ENCODE measurements at places on chromosomes 6 and 20.

GRCh38 chr6:16956361-16956760 lies 145.5 kb upstream of the STMND1 start:
- DNase-seq, result no peak

GRCh38 chr6:111580401-111580800 lies 25.3 kb downstream of the TRAF3IP2 start:
- DNase-seq, result no peak

DNA sequence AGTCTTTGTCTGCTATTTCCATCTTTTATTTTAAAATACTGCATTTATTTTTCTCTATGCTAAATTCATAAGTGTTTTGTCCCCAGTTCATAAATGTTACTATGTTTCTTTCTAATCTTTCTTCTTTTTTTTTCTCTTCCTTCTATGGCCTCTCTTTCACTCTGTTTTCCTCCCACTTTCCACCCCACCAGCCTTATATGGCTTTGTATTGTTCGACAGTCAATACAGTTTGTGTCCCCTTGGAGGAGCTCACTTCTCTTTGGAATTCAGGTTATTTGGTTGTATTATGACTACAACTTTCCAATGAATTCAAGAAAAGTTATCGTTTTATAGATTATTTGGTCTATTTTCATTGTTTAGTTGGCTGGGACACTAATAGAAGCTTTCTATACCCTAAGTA lies 393.5 kb downstream of the NKAIN2 start:
- DNase-seq, result no peak

- DNase-seq, result no peak
Measured at GRCh38 chr20:44761423-44761822, 15.8 kb downstream of the KCNK15 start.

- DNase-seq, result no peak
Measured at GRCh38 chr6:54288474-54288873, 19.8 kb upstream of the TINAG start.

GRCh38 chr20:54138427-54138826 lies 35.4 kb downstream of the CYP24A1 start:
- DNase-seq, result no peak

- no peak for DNase-seq
Measured at GRCh38 chr20:18279242-18279641, 9.1 kb upstream of the ZNF133 start.
